ENCODE measurements at places on chromosomes 1 and 21. TPM values are rescaled to one million over a fixed set of nuclear protein-coding genes. Genes with fewer than 3 reads are reported as not detected.

CFHR3 gene
- total RNA-seq: not detected

PLA2G2D gene
- total RNA-seq: not detected

IL20 gene
- total RNA-seq: not detected

FCER1G gene
- total RNA-seq: not detected

HORMAD1 gene
- total RNA-seq: not detected

KRTAP10-11 gene
- not detected for total RNA-seq

CRNN gene
- not detected for total RNA-seq

OPRD1 gene
- total RNA-seq: under 0.01 TPM

QSOX1 gene
- total RNA-seq: 802 TPM

RGS18 gene
- total RNA-seq: 0.07 TPM

WNT9A gene
- 1.3 TPM for total RNA-seq

OXCT2 gene
- total RNA-seq: 1.8 TPM

HRNR gene
- total RNA-seq: not detected

G0S2 gene
- total RNA-seq: 7.8 TPM

MATN1 gene
- not detected for total RNA-seq

FBXO2 gene
- 3.4 TPM for total RNA-seq

FOXD3 gene
- not detected for total RNA-seq

LMOD1 gene
- 22.2 TPM for total RNA-seq

SPRR2D gene
- not detected for total RNA-seq

KIRREL1 gene
- 244 TPM for total RNA-seq

TNFSF4 gene
- total RNA-seq: 2.3 TPM

CLCA1 gene
- total RNA-seq: not detected

PRKAA2 gene
- total RNA-seq: 4.4 TPM

PDE4DIP gene
- 97.3 TPM for total RNA-seq

TDRD5 gene
- not detected for total RNA-seq

FAM167B gene
- total RNA-seq: 0.98 TPM

SPOCD1 gene
- 63.8 TPM for total RNA-seq

RGS16 gene
- total RNA-seq: 3.1 TPM

FAM229A gene
- 0.98 TPM for total RNA-seq

DYNLT5 gene
- 0.65 TPM for total RNA-seq

FAM43B gene
- total RNA-seq: 0.13 TPM

OR6K6 gene
- total RNA-seq: not detected

OR14K1 gene
- total RNA-seq: not detected

PTGS2 gene
- total RNA-seq: 59.8 TPM

TXNIP gene
- 356 TPM for total RNA-seq

LRRC40 gene
- total RNA-seq: 18.9 TPM

CSMD2 gene
- 14.4 TPM for total RNA-seq

AKNAD1 gene
- 0.33 TPM for total RNA-seq
